Fibroblast of lung (primary cell): ENCODE measurements at places on chromosomes 2 and 18.
A peak's percentile ranks its signal among the peaks of the same experiment; 100 is the strongest.

- DNase-seq: no peak
Measured at GRCh38 chr2:99735753-99736152, 245.9 kb upstream of the REV1 start.

DNA sequence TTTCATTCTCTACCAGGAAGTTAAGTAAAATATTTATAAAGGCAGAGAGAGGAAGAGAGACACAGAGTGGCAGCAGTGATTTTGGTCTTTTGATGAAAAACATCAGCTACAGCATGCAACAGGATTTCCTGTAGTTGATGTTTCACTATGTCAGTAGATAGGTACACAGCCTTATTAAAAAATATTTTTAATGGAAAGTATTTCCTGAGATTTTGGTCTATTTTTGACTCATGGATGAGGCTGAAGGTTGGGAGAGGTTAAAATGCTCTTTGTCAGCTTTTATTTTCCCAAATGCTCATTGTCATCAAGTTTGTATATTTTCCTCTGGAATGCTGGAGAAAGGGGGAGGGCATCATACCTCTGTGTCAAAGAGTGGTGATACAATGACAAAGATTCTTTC, 1112.5 kb downstream of the CBLN2 start:
- no peak for DNase-seq

GRCh38 chr2:152247337-152247695, 71.8 kb upstream of the STAM2 start:
- DNase-seq: no peak

- no peak for DNase-seq
Measured at GRCh38 chr18:7369006-7369405, 138.1 kb downstream of the LRRC30 start.

GRCh38 chr2:15049096-15049993, 416.8 kb downstream of the LRATD1 start:
- no peak for DNase-seq

GRCh38 chr2:135386993-135387392, 144.0 kb downstream of the ZRANB3 start:
- DNase-seq: peak; percentile 31

GRCh38 chr18:12597760-12598159, 60.1 kb downstream of the SPIRE1 start:
- DNase-seq: peak; percentile 94

DNA sequence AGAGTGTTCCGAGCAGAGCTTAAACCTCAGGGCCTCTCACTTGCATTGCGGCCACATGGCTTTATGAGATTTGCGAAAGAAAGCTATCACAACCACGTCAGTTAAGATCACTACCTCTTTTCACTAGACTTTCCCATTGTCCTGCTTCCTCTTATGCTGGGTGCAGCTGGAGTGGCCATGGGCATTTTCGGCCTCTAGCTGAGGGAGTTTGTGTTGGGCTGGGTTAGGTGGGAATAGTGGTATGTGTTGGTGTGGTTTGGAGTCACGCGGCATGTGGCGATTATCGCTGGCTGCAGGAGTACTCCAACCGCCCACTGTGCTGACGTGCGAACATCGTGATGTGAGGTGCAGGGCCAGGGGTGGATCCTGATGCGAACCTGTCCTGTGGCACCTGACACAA, 27.1 kb downstream of the RALB start:
- DNase-seq: no peak

GRCh38 chr2:217099561-217099960, 239.7 kb upstream of the TNP1 start:
- peak; percentile 70 for DNase-seq

- no peak for DNase-seq
Measured at GRCh38 chr2:39264733-39265132, 21.0 kb upstream of the CDKL4 start.

DNA sequence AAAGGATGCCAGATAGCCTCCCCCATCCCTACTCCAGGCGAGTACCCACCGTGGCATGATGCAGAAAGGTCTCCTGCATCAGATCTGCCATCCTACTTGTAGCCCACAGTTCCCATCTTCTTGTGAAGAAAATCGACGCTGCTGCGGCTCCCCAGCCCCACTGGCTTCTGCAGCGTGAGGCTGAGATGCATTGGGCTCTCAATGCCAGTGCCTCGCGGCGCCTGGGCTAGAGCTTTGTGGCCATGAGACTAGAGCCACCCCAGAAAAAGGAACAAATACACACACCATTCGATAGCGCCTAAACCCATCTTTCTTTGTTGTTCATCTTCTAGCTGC, 2.8 kb downstream of the NOL4 start:
- DNase-seq: no peak

DNA sequence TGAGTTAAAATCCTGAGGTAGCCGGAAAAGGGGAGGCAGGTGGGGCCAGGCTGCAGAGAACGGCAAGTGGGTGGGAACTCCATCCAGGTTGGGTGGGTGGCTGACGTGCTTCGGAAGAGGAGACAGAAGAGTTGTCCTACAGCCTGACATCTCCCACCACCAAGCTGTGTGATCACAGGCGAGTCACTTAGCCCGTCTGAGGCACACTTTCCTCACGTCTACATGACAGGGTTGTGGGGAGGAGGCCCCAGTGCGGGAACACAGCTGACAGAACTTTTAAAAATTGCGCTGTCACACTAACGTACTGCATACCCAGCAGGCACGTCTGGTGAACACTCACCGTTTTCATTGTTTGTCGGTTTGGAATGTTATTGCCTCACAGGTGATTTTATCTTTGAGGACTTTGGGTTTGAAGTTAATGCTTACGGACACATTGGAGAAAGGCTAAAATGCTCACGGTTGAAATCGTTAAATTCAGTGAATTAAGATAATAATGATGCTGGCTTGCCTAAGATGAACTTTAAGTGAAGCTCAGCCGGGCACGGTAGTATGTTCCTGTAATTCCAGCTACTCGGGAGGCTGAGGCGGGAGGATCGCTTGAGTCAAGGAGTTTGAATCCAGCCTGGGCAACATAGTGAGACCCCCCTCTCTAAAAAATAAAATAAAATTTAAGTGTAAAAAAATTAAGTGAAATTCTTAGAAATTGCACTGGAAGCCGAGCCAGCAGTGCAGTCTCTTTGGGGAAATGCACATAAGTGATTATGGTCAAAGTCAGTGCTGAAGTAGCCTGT, 8.9 kb downstream of the EMILIN2 start:
- no peak for DNase-seq

DNA sequence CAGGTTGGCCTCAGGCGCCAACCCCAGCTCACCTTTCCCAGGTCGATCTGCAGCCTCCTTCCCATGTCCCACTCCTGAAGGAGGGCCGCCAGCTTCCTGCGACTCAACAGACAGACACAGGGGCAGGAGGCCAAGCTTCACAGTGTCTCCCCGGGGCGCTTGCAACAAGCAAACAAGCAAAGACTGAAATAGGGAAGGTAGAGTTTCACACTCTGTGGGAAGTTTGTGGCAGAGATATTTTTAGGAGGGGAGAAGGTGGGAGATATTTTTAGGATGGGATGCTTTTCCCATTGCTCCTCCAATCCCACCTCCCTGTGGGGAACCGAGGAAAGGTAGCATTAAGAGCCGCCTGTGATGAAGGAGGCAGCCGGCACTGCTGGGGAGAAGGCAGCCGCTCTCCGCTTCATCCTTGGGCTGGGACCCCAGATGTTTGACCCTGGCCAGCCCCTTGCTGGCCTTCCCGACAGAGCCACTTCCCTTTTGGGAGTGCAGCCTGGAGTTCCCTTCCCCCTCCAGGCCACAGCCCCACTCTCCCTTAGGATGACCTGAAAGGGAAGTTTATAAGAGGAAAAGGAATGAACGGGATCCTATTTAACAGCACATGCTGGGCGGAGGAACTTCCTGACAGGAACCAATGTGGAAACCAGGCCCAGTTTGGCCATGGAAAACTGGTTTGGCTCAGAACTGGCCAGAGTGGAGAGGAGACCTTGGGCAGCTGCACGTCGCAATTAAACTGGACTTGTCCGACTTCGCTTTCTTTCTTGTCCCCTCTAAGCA, 142.2 kb upstream of the SMAD2 start:
- no peak for DNase-seq

DNA sequence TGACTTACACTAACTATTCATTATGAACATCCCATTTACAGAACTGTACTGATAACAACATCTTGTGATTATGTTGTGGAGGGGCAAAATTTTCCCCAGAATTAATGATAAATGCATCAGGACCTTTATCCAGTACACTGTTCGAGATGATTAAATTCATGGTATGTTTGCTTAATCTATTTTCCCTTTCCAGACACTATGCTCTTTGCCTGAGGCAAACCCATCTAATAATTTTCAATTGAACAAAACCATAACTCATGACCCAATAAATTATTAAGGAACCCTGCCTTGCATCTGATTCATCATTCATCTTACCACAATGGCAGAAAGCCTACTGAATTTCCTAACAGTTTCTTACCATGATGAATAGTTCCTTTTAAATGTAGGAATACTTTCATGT, 385.0 kb downstream of the DSEL start:
- DNase-seq: no peak

- no peak for DNase-seq
Measured at GRCh38 chr2:161992531-161992930, 81.5 kb downstream of the DPP4 start.

DNA sequence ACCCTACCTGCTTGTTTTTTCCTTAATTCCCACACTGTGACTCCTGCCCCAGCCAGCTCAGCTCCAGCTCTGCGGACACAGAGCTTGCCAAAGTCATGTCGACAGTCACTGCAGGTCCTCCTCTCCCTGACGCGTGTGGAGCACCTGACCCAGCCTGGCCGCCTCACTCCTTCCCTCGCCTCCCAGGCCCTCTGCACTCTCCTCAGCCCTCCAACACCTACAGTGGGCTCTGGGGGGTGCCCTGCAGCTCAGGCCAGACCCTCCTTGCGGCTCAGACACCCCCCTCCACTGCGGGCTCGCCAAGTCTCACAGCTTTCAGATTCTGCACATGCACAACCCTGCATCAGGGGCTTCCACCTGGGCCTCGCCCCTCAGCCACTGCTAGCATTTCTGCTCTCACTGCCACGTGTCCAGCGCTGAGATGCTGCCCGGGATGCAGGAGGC, 68.3 kb downstream of the NDUFA10 start:
- no peak for DNase-seq

- DNase-seq: peak; percentile 99
Measured at GRCh38 chr2:12303181-12304030, 413.3 kb upstream of the TRIB2 start.

DNA sequence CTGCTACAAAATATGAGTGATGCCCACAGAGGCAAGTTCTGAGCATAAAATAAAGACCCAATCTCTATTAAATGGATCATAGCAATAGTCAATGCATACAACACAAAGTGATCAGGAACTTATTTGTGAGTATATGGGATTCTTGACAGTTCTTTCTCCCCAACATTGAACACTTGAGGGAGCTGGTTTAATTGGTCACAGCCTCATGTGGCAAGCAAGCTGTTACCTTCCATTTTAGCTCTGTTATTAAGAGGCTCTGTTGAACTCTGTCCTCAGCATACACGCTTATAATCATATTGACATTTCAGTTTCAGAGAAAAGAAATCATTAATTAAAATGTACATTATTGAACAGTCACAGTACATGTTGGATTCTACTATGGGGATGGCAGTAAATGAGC, 37.6 kb upstream of the PAX3 start:
- no peak for DNase-seq

DNA sequence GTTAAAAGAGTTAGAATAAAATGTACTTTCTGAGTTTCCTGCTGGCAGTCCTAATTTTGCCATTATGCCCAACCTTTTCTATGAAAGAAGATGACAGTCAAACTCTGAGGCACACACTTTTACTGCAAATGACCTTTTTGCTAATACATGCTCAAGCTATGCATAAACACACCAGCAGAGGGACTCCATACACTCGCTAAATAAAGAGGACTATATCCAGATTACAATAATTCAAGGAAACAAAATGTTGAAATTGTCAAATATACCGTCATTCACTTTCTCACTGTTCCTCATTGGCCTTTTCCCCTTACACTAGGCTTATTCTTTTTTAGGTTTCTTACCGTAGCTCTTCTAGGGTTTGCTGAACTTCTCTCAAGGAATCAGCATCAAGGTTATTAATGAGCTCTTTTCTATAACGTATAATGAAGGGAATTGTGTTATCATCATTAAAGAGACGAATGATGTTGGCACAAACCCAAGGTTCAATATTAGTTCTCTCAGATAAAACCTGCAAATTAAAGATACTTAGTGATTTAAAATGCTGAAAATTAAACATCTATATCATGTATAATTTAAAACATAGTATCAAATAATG, 25.7 kb downstream of the SRBD1 start:
- peak; percentile 75 for DNase-seq

GRCh38 chr2:238376884-238377391, 49.8 kb upstream of the ASB1 start:
- no peak for DNase-seq

- peak; percentile 59 for DNase-seq
Measured at GRCh38 chr2:174965992-174966744, 39.0 kb downstream of the CHN1 start.

DNA sequence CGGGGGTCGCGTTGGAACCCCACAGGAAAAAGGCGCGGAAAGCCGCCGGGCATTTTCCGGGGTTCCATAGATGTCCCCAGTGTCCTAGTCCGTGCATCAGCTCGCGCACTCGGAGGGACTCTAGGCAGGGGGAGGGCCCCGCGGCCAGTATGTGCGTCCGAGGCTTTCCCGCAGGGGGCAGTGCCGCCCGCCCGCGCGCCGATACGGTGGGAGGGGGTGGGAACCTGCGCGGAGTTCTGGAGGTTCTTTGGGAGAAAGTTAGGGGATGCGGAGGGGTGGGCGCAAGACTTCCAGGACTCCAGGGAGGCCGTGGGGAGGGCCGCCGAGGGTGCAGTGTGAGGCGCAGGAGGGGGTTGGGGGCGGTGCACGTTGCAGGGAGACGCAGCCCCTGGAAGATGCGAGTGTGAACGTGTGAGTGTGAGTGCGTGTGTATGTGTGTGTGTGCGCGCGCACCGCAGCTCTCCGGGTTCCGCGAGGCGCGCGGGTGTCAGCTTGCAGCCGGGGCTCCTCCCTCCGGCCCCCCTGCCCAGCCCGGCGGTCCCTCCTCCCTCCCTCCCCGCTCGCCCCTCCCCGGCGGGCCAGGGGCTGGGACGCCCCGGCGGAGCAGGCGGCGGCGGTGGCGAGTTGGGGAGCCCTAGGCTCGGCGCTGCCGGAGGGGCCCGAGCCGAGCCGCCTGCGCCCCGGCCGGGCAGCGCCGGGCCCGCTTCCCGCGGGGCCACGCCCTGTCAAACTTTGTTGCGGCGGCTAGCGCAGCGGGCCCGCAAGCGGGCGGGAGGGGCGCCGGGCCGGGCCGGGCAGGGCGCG, at the start of gene TCF7L1:
Gene TCF7L1 (plus strand): TSS at position 559 of the 804 bp plus-strand sequence. CDS start 293 bp downstream, outside the sequence.
- DNase-seq: peak; percentile 91

DNA sequence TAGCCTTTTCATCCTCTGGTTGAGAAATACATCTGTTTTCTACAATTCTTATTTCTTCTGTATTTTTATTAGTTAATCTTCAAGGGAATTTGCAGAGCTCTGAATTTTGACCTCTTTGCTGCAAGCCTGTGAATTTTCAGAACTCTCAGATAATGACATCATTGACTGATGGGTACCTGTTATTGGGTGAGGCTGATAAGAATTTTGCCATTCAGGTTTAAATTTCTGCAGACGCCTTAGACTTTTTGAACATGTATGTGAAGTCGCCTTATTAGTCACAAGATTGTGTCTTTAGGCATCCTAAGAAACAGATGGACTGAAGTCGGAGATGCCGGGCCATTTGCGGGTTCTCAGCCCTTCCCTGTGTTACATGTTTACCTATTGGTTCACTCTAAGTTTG, 82.4 kb downstream of the SPTBN1 start:
- DNase-seq: no peak
